Neural crest cell (in vitro differentiated cells): ENCODE measurements at places on chromosomes 7 and 10.

- no peak for DNase-seq
These were observed 573.6 kb downstream of the DNAJB6 start for GRCh38 chr7:157910446-157910845.

DNA sequence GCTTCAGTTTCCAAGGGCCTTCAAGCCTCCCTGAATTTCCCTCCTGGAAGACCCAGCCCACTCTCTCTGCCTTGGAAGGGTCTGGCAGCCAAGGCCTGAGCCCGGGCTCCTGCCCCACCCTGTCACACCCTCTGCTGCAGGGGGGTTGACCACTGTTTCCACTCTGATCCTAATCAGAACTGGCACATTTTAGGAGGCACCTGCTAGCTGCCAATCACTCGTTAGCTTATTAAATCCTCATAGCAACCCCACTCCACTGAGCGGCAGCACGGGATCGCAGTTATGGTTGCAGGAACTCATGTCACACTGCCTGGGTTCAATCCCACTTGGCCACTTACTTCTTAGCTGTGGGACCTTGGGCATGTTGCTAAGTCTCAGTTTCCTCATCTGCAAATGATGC lies 12.9 kb downstream of the HSPB1 start:
- DNase-seq: no peak

GRCh38 chr10:84184517-84184916 lies 9.8 kb upstream of the CDHR1 start:
- DNase-seq: no peak

GRCh38 chr7:32140210-32140939 lies 70.2 kb upstream of the PDE1C start:
- no peak for DNase-seq
